ENCODE measurements at places on chromosomes 7 and 10. TPM values are rescaled to one million over a fixed set of nuclear protein-coding genes. Genes with fewer than 3 reads are reported as not detected.

DNA sequence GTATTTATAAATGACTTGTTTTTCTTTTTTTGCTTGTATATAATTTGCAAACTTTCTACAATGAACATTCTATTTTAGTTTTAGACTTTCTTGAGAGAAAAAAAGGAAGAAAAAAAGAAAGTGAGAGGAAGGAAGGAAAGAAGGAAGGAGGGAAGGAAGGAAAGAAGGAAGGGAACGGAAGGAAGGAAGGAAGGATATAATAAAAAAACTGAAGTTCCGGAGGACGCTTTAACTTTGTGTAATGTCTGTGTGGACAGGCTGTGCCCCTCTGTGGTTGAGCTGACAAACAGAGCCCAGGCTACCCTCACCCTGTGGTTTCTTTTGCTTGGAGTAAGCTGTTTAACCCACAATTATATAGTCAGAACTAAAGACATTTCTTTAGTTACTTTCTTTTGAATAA is 108.7 kb downstream of the SEMA3D start:
- no peaks in the 10 kb centered on the region for H3K27me3 ChIP-seq
- H3K4me3 ChIP-seq = no peak overlapping the region
- no peak for DNase-seq
- no peaks in the 10 kb centered on the region for H3K36me3 ChIP-seq
- no peak overlapping the region for H3K27ac ChIP-seq

DNA sequence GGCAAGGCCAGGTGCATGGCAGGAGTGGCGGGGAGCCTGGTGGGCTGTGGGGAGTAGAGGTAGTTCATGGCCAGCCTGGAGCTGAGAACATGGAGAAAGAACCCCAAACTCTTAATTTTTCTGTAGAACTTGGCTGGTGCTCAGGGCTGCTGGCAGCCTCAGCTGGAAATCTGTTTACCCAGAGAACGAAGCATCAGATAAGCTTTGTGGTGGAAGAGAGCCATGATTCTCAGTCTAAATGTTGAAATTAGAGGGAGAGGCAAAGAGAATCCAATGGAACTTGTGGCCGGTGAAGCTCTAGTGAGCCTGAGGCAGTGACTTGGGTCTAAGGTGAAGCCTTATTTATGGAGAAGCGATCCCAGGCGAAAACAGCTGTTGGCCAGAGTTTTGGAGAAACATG is 126.4 kb downstream of the CCDC3 start:
- no peak overlapping the region for H3K27ac ChIP-seq
- no peaks in the 10 kb centered on the region for H3K36me3 ChIP-seq
- no peak for DNase-seq
- H3K4me3 ChIP-seq = no peak overlapping the region
- H3K4me1 ChIP-seq = no peaks in the 10 kb centered on the region
- no peaks in the 10 kb centered on the region for H3K27me3 ChIP-seq

DNA sequence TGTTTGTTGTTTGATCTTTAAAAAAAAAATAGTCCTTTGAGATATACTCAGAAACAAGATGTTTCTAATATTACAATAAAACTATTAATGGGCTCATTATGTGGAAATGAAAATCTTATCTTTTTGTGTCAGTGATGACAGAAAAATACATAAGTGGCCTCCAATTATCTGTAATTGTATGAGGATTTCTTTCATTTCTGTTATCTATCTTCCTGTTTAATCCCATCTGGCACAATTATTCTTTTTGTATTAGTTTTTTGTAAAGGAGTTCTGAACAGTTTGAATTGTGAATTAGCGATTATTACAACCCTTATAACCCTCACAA is 270.8 kb downstream of the BBS9 start:
- no peaks in the 10 kb centered on the region for H3K4me1 ChIP-seq
- H3K27me3 ChIP-seq = no peaks in the 10 kb centered on the region
- H3K4me3 ChIP-seq = no peak overlapping the region
- no peak for DNase-seq

GRCh38 chr7:22219036-22219435 is 137.9 kb downstream of the RAPGEF5 start:
- no peaks in the 10 kb centered on the region for H3K27me3 ChIP-seq
- H3K27ac ChIP-seq = no peak overlapping the region
- H3K4me1 ChIP-seq = no peaks in the 10 kb centered on the region
- H3K4me3 ChIP-seq = no peak overlapping the region
- H3K36me3 ChIP-seq = peaks cover 16% of the 10 kb centered on the region

GRCh38 chr10:122140941-122141623 is 130.0 kb upstream of the BTBD16 start:
- DNase-seq = no peak
- no peak overlapping the region for H3K4me3 ChIP-seq
- H3K27ac ChIP-seq = no peak overlapping the region

TBRG4 gene
- 127 TPM for total RNA-seq

STEAP2 gene
- total RNA-seq = 6.7 TPM

BRAT1 gene
- total RNA-seq = 42.6 TPM

PTPRE gene
- 0.70 TPM for total RNA-seq

Measured in H9 (cell line).